ENCODE measurements at places on chromosomes 12 and 14. TPM values are rescaled to one million over a fixed set of nuclear protein-coding genes. Genes with fewer than 3 reads are reported as not detected.

CAPZA3 gene
- total RNA-seq, result not detected

COL2A1 gene
- not detected for total RNA-seq

RFLNA gene
- total RNA-seq, result not detected

AMDHD1 gene
- total RNA-seq, result 2.1 TPM

CLBA1 gene
- 0.78 TPM for total RNA-seq

NEDD8 gene
- total RNA-seq, result 213 TPM

GNPTAB gene
- 19.6 TPM for total RNA-seq

ASCL1 gene
- not detected for total RNA-seq

MARS1 gene
- total RNA-seq, result 354 TPM

- no peak overlapping the region for H3K27ac ChIP-seq
- H3K4me3 ChIP-seq, result no peak overlapping the region
- DNase-seq, result no peak
- peaks cover 14% of the 10 kb centered on the region for H3K27me3 ChIP-seq
Measured at GRCh38 chr14:51209457-51209856, 30.6 kb upstream of the TMX1 start.

- H3K27ac ChIP-seq, result no peak overlapping the region
- H3K36me3 ChIP-seq, result peaks cover 38% of the 10 kb centered on the region
- H3K4me1 ChIP-seq, result no peaks in the 10 kb centered on the region
- no peak for DNase-seq
- no peak overlapping the region for H3K4me3 ChIP-seq
- H3K27me3 ChIP-seq, result no peaks in the 10 kb centered on the region
Measured at GRCh38 chr12:131984334-131984733, 34.6 kb downstream of the EP400 start.

- no peak for DNase-seq
- no peaks in the 10 kb centered on the region for H3K27me3 ChIP-seq
- no peaks in the 10 kb centered on the region for H3K4me1 ChIP-seq
- H3K36me3 ChIP-seq, result no peaks in the 10 kb centered on the region
Measured at GRCh38 chr14:78104160-78104559, 66.0 kb upstream of the NRXN3 start.

GRCh38 chr12:2291182-2291832 lies 238.5 kb downstream of the CACNA1C start:
- peaks cover 6% of the 10 kb centered on the region for H3K4me1 ChIP-seq
- H3K27me3 ChIP-seq, result peaks cover 11% of the 10 kb centered on the region
- DNase-seq, result peak; percentile 56
- H3K4me3 ChIP-seq, result no peak overlapping the region
- no peaks in the 10 kb centered on the region for H3K36me3 ChIP-seq

DNA sequence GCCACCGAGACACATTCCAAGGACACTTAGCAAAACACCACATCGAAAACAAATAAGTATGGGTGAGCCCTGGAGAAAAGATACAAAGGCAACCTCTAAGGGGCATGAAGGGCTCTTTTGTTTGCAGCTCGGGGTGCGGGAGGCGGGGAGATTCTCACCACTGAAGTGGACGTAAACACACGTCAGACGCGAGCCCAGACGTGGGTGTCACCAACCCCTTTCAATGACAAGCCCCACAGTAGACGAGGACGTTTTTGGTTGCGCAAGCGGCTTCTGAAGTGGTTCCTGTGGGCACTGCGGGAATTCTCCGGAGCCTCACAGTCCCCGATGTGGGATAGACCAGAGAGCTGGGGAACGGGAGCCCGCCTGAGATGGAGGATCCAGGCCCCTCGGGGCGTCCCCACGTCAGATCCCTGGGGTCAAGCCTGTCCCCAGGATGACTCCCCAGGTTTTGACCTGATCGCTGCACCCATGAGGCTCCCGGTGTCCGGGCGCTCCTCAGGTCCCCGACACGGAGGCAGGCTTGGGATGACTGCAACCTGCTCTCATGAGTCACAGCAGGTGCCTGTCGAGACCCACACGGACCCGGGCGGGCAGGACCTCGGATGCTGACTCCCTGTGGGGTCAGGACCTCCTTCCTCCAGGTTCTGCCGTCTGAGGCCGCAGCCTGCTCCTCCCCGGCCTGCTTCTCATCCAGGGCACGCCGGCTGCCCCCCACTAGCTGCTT lies 20.3 kb upstream of the ADGRD1 start:
- H3K4me3 ChIP-seq, result no peak overlapping the region
- H3K27me3 ChIP-seq, result peaks cover 33% of the 10 kb centered on the region
- peaks cover 2% of the 10 kb centered on the region for H3K4me1 ChIP-seq
- no peak overlapping the region for H3K27ac ChIP-seq

DNA sequence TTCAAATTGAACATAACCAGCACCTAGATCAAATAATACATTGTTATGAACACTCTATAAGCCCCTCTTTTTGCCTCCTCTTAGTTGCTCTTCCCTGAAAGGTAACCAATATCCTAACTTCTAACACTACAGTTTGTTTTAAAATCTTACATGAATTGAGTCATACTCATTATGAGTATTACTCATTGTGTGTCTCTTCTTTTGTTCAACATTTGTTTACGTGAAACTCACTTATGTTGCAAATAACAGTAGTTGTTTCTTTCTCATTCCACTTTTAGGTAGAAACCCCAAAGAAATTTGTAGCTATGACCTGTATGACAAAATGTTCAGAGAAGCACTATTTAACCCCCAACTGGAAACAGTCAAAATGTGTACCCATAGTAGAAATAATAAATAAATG lies 6.6 kb downstream of the LRRC9 start:
- H3K4me3 ChIP-seq, result no peak overlapping the region
- H3K27ac ChIP-seq, result no peak overlapping the region
